ENCODE measurements at places on chromosomes 3 and 15. TPM values are rescaled to one million over a fixed set of nuclear protein-coding genes. Genes with fewer than 3 reads are reported as not detected.
A peak's percentile ranks its signal among the peaks of the same experiment; 100 is the strongest.

DNA sequence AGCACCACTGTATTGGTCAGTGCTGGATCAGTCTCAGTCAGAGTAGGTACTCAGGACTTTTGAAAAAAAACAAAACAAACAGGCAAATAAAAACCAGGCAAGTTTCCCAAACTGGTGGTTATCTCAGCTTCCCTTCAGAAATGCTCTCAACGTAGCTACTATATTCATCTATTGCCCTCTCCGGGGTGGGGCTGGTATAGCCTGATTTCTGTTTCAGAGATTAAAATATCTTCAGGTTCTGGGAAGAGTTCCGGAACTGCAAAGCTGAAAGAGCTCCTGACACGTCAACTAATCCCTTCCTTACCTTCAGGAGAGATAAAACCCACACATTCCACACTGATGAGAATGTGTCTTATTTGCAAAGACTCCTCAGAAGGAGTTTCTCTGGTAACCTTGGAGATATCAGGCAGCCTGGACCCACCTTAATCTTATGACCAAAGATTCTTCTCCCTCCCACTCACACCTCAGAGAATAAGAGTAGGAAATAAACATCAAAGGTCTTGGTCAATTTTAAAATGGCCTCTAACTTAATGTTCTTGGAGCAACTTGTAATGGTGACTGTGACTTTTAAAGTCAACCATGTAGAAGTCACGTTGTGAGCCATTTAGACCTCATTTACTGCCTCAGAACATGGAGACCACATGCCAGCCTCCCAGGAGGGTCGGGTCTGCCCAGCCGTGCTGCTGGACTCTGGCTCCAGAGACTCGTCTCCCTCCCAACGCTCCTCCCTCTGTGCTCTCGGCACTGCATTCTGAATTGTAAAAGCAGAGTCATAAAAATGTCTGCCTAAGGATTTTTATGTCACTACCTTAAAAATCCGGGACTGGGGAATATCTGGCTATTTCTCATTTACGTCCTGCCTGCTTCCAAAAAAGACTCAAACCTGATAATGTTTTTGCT, 53.8 kb downstream of the CDCP1 start:
- H3K36me3 ChIP-seq, result no peaks in the 10 kb centered on the region
- no peak for DNase-seq
- H3K4me3 ChIP-seq, result no peak overlapping the region
- H3K27ac ChIP-seq, result peak overlapping the region; percentile 6
- H3K27me3 ChIP-seq, result no peaks in the 10 kb centered on the region
- H3K4me1 ChIP-seq, result peaks cover 29% of the 10 kb centered on the region

- no peak overlapping the region for H3K27ac ChIP-seq
- H3K4me3 ChIP-seq, result no peak overlapping the region
- H3K4me1 ChIP-seq, result peaks cover 20% of the 10 kb centered on the region
- no peaks in the 10 kb centered on the region for H3K27me3 ChIP-seq
- H3K36me3 ChIP-seq, result no peaks in the 10 kb centered on the region
Measured at GRCh38 chr15:101067660-101068522, 148.7 kb downstream of the LRRK1 start.

GRCh38 chr3:165522386-165522785, 314.8 kb downstream of the BCHE start:
- no peaks in the 10 kb centered on the region for H3K27me3 ChIP-seq
- H3K27ac ChIP-seq, result no peak overlapping the region
- H3K4me1 ChIP-seq, result no peaks in the 10 kb centered on the region
- no peak for DNase-seq

DNA sequence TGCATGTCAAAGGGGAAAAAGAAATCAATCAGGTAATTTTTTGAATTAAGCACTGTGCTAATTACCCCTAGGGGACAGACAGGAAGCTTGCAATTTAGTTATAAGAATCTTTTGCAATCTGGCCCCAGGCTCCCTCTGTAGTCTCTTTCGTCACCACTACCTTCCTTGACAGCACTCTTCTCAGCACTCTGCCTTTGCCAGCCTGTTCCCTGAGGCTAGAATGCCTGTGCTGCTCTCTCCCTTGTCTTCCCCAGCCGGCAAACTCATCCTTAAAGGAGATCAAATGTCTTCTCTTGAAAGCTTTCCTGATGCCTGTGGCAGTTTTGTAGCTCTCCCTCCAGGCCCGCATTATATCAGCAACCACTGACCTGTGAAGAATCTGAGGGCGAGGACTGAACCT, 32.4 kb upstream of the PRTG start:
- H3K4me1 ChIP-seq, result no peaks in the 10 kb centered on the region
- H3K4me3 ChIP-seq, result no peak overlapping the region
- DNase-seq, result no peak
- H3K27ac ChIP-seq, result no peak overlapping the region
- H3K36me3 ChIP-seq, result no peaks in the 10 kb centered on the region

PLCL2 gene
- 13.7 TPM for total RNA-seq

RETNLB gene
- not detected for total RNA-seq

DNA sequence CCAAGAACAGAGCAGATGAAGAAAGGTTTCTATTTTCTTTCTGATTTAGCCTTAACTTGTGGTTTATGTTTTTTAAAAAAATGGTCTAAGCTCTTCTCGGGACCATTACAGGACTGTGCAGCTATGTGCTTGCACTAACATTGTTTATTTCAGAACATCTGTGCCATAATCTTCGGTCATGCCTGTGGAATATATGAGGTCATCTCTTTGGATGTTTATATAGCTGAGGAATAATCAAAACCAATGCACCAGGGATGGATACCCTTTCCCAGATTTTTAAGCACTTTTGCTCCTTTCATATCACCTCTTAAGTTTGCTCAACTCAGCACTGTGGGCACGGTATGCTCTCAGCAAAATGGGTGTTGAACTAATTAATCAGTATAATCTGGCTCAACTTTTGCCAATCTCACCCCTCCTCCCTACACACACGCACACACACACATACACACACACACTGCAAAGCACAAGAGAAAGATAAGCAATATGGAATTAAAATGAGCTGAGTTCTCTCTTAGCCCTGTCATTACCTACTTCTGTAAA, 268.5 kb upstream of the TMC3 start:
- H3K36me3 ChIP-seq, result no peaks in the 10 kb centered on the region
- no peak overlapping the region for H3K27ac ChIP-seq
- no peaks in the 10 kb centered on the region for H3K27me3 ChIP-seq

TMCC1 gene
- 13.2 TPM for total RNA-seq

AP3B2 gene
- 3.9 TPM for total RNA-seq

STRC gene
- total RNA-seq, result not detected

CD80 gene
- total RNA-seq, result 0.26 TPM

- DNase-seq, result no peak
- H3K4me3 ChIP-seq, result no peak overlapping the region
- H3K27ac ChIP-seq, result no peak overlapping the region
- no peaks in the 10 kb centered on the region for H3K4me1 ChIP-seq
- H3K27me3 ChIP-seq, result no peaks in the 10 kb centered on the region
- no peaks in the 10 kb centered on the region for H3K36me3 ChIP-seq
Measured at GRCh38 chr3:7752005-7752404, 749.6 kb upstream of the LMCD1 start.

DNA sequence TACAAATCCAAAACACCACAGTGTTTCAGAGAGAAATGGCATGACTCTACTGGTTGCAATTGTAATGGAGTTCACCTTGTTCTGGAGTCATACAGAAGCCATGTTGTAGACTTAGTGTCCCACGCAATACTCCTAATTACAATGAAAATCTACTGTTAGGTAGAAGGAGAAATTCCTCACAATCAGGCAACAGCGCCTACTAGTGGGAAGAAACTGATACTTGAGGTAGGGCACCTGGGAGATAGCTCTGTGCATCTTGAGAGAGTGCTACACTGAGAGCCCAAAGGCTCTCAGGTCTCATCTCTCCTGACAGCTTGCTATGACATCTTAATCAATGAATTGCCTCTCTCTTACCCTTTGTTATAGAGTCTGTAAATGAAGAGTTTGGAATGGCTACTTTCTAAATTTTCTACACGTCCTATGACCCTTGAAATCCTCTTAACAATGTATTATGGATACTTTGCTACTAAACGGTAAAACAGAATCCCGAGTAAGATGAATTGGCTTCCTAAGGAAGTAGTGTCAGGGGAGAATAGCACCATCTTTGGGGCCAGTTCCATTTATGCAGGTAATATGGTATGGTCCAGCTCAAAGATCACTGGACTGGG, 422.7 kb upstream of the TPRG1 start:
- DNase-seq, result peak; percentile 25
- H3K4me1 ChIP-seq, result peaks cover 16% of the 10 kb centered on the region
- H3K27me3 ChIP-seq, result no peaks in the 10 kb centered on the region
- H3K36me3 ChIP-seq, result no peaks in the 10 kb centered on the region
- no peak overlapping the region for H3K27ac ChIP-seq

DNA sequence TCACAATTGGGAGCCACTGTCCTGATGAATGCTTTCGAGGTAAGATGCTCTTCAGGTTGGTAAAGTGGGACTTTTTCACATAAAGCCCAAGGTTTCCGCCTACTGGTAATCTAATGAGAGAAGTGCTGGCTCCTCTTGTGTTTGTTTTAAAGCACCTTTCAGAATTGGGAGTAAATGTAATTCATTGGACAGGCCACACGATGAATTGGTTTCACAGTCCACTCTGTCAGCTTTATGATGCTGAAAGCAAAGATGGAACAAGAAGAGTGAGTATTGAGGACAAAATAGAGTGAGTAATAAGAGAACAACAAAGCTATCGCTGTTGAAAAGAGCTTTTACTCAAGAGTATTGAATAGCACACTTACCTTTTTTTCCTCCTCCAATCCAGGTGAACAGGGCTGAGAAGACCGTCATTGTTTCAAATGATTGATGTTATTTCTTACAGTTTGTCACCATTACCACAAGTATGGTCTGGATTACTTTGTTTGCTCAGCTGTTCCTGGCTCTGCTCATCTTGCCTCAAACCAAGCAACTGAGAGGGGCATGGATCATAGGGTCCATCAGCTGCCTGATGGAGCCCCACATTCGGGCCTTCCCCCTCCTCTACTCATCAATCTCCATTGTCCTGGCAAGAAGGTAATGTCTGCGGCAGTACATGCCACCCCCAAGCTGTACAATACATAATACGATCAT, 136.1 kb upstream of the CNTN4 start:
- H3K27ac ChIP-seq, result no peak overlapping the region
- no peak for DNase-seq
- H3K4me3 ChIP-seq, result no peak overlapping the region

FBLN2 gene
- total RNA-seq, result 54.7 TPM

SH2D7 gene
- not detected for total RNA-seq

DNA sequence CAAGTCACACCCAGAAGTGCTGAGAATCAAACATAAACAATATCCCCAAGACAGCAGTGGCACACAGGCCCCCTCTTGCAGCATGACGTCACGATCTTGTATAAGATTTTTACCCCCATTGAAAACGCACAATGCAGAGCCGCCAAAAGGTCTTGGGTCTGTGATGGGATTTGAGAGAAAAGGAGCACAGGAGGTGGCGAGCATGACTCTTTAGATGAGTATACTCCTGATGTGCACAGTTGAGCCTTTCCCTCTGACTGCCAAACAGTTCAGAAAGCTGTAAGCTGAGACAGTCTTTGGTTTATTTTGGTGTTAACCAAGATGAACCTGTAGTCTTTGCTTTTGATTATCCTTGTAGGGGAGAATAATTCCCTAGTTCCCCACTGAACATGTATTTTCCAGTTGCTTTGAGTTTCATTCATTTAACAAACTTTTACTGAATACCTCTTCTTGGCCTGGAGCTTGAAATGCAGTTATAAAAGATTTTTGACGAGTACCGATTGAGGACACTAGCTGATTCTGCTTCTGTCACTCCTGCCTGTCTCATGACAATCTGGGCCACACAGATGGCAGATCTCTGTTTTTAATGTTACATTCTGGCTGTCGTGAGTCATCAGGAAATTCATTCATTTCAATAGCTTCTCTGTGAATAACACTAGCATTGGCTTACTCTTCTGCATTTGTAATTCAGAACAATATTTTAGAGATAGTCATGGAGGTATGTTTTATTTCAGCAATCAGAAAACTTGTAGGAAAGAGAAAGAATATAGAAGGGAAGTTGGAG, 28.9 kb downstream of the CFAP91 start:
- no peaks in the 10 kb centered on the region for H3K36me3 ChIP-seq
- no peak overlapping the region for H3K4me3 ChIP-seq
- H3K27ac ChIP-seq, result no peak overlapping the region
- no peaks in the 10 kb centered on the region for H3K27me3 ChIP-seq
- DNase-seq, result no peak
- no peaks in the 10 kb centered on the region for H3K4me1 ChIP-seq

TADA3 gene
- 37.6 TPM for total RNA-seq

SLC2A2 gene
- total RNA-seq, result 2.9 TPM

DNA sequence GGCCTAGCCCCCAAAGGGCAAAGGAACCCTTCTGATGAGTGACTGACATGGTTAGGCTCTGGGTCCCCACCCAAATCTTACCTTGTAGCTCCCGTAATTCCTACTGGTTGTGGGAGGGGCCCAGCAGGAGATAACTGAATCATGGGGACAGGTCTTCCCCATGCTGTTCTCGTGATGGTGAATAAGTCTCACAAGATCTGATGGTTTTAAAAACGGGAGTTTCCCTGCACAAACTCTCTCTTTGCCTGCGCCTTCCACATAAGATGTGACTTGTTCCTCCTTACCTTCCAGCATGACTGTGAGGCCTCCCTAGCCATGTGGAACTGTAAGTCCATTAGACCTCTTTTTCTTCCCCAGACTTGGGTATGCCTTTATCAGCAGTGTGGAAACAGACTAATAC, 16.9 kb downstream of the TKT start:
- H3K27me3 ChIP-seq, result no peaks in the 10 kb centered on the region
- H3K27ac ChIP-seq, result peak overlapping the region; percentile 52
- no peak for DNase-seq
- H3K4me1 ChIP-seq, result peaks cover 77% of the 10 kb centered on the region

- H3K4me3 ChIP-seq, result no peak overlapping the region
- no peaks in the 10 kb centered on the region for H3K27me3 ChIP-seq
- H3K27ac ChIP-seq, result no peak overlapping the region
- no peaks in the 10 kb centered on the region for H3K36me3 ChIP-seq
- no peak for DNase-seq
Measured at GRCh38 chr3:160622263-160623045, 54.5 kb upstream of the ARL14 start.

GRCh38 chr3:98986073-98986472, 84.6 kb upstream of the DCBLD2 start:
- no peaks in the 10 kb centered on the region for H3K4me1 ChIP-seq
- no peaks in the 10 kb centered on the region for H3K36me3 ChIP-seq
- no peaks in the 10 kb centered on the region for H3K27me3 ChIP-seq
- no peak overlapping the region for H3K27ac ChIP-seq
- DNase-seq, result no peak
- no peak overlapping the region for H3K4me3 ChIP-seq

DNA sequence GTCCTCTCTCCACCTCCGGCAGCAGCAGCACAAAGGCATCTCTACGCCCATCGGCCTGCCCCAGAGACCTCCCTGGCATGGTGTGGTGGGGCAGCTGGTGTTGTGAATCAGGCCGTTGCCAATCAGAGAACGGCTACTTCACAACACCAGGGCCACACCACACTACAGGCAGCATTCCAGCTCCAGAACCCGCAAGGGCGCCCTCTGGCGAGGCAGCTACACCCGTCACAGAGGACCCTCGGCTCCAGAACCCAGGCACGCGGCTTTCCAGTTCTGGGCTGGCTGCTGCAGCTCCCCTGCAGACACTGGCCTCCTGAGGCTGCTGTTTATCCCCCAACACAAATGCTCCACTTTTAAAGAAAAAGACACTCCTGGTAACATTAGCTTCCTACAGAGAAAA, 127.5 kb upstream of the TOPAZ1 start:
- peak; percentile 70 for DNase-seq
- no peak overlapping the region for H3K27ac ChIP-seq
- no peak overlapping the region for H3K4me3 ChIP-seq
- no peaks in the 10 kb centered on the region for H3K27me3 ChIP-seq
- peaks cover 11% of the 10 kb centered on the region for H3K4me1 ChIP-seq
- H3K36me3 ChIP-seq, result no peaks in the 10 kb centered on the region

GRCh38 chr15:72387741-72388140, 10.4 kb upstream of the TMEM202 start:
- no peaks in the 10 kb centered on the region for H3K36me3 ChIP-seq
- no peaks in the 10 kb centered on the region for H3K27me3 ChIP-seq
- H3K4me1 ChIP-seq, result peaks cover 9% of the 10 kb centered on the region

Data from body of pancreas (tissue), 4 donors.